CD4-positive, CD25-positive, alpha-beta regulatory T cell (primary cell): ENCODE measurements at places on chromosomes 1 and 21. TPM values are rescaled to one million over a fixed set of nuclear protein-coding genes. Genes with fewer than 3 reads are reported as not detected.

Gene RGS4
- polyA plus RNA-seq, result not detected

Gene GFI1
- polyA plus RNA-seq, result 7.2 TPM

Gene KRTAP20-1
- polyA plus RNA-seq, result not detected

Gene ARHGEF10L
- polyA plus RNA-seq, result not detected

Gene CACNA1S
- not detected for polyA plus RNA-seq

GRCh38 chr21:39902986-39903385, 35.7 kb downstream of the PCP4 start:
- no peak for DNase-seq

DNA sequence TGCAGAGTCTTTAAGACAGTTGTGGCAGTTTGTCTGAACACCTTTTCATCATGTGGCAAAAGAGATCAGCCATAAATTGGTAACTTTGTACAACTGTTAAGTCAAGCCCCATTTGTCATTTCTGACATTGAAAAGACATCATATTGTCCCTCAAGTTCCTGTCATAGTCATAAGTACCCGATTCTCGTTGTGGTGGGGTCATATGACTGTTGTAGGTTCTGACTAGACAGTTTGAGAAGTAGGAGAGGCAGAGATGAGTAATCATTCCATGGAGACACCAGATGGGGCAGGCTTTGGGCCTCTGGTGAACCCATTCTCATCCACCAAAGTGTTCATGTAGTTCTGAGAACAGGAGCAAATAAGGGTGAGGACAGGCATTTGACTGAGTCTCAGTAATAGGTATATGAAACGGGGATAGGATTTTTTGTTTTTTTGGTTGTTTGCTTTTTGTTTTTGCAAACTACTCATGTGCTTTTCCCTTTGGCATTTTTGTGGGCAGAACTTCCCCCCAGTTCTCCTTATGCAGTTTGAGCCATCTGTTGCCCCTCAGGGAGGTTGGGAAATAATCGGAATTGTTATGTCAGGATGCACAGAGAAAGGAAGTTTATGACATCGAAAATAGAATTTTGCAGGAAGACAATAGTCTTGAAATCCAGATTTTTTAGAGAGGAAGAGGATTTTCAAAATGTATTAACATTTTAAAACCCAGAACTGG, 86.9 kb upstream of the KCNE2 start:
- peak; percentile 56 for DNase-seq

GRCh38 chr1:234564035-234565029, 45.6 kb downstream of the IRF2BP2 start:
- no peak for DNase-seq

DNA sequence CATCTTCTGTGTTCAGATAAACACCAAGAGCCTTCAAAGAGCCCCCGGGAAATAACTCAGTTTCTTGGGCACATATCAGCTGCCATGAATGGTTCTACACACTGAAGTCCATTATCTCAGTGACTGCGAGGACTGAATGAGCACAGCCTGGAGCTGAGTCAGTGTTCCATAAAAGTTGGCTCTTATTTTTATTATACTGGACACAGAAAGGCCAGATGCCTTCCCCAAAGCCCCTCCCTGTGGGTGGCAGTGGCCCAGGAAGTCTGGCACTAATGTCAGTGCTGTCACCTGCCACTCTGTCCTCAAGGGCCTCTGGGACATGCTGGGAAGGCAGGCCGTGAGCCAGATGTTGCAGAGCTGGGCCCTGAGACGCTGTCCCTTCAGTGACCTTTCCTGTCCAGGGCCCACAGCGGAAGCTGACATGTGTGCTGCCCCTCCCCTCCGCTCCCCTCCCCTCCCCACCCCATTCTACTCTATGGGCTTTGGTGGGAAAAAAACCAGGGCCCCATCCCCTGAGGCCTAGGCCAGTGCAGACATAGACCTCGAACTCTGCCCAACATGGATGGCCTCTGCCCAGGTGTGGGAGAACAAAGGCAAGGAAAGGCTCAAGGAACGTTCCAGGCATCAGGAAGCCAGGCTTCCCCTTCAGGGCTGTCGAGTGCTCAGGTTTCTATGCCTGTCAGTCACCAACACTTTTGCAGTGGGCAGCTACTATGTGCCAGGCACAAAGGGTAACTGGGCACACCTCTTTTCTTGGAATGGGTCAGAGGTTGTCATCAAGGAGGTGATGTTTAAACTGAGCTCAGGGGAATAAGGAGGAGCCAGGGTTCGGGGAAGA, 22.4 kb upstream of the NPPB start:
- no peak for DNase-seq

DNA sequence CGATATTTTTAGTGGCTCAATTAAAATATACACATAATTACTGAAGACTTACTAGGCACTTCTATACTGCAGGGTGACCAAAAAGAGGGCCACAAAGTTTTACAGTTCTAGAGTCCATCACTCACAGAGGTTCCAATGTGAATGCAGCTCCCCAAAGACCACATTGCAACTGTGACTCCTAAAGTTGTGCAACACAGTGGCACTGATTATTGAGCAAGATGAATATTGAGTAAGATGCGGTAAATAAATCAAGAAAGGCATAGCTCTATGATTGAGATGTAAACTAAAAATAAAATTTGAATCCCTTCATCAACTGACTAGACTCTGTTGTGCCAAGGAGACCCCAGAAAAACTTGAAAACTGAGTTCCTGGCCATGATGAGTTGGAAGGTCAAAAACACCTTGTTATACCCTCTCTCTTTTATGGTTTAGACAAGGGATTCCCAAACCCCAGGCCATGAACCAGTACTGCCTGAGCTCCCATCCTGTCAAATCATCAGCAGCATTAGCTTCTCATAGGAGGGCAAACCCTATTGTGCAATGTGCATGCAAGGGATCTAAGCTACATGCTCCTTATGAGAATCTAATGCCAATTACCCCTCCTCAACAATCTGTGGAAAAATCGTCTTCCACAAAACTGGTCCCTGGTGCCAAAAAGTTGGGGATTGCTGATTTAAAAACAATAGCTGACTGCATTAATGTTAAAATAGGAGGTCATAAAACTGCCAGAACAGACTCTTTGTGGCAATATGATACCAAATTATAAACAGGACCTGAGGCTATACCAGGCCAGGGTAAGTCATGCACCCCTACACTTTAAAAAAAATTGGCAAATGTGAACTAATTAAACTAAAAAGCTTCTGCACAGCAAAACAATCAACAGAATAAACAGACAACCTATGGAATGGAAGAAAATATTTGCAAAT, 94.3 kb downstream of the ADGRL4 start:
- no peak for DNase-seq

- DNase-seq, result no peak
Measured at GRCh38 chr21:33971492-33972013, 55.9 kb upstream of the ATP5PO start.

GRCh38 chr1:245465666-245466065, 310.9 kb downstream of the KIF26B start:
- no peak for DNase-seq

DNA sequence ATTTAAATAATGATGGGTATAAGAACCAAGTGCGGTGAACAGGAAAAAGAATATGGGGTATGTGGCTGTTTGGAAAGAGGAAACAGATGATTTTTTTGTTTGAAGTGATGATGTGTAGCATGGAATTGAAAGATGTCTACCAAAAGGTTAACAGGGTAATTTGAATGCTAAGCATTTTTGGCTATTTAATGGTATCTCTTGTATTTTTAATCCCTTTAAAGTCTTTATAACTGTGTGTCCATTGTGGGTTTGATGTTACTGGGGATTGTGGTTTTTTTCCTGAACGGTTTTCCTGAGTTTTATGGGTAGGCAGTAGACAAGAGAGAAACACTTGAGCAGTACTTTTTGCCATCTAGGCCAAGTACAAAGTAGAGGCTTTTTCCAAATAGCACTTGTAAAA, 63.2 kb downstream of the PRDM2 start:
- DNase-seq, result no peak

DNA sequence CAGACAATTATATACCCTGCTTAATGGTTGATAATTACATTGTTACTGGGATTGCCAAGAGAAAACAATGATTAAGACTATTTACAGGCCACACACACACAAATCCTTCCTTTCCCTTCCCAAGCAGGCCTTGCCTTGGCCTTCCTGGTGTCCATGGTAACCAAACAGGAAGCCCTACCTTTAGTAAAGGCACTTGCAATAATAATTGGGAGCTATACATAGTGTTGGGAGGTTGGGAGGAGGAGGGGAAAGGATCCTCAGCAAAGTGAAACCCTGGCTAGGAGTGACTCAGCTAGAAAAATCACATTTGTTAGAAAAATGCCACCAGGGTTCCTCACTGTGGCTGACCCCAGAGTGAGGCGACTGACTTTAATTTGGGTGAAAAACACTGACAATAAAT, 122.3 kb upstream of the ADAR start:
- DNase-seq, result no peak

DNA sequence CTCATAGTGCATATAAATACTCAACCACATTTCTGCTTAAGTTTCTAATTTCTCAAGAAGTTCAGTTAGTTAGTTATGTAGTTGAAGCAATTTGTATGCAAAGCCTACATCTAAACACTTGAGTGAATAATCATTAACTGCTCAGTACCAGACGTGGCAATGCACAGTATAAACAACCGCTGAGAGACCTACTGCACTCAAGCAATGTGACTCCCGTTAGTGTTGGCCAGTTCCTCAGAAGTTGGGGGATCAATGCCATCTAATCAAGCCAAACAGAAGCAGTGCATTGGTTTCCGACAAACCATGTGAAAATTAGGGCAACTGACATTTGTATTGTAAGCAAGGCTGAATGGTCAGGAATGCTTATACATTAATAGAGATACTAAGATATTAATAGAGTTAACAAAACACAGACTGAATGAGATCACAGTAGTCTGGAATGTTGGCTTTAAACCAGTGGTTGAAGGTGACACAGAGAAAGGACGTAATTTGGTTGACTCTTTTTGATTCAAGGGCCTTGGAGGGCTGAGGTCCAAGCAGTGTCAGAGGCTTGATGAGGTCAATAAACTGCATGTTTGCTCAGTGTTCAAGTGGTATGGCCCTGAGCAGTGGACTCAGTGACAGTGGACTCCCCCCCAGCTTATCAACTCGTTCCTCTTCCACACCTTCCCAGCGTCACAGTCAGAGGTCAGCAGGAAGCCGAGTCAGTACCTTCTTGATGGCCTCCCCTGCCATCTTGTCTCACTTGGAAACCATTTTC, 255.5 kb downstream of the CTH start:
- DNase-seq, result no peak

DNA sequence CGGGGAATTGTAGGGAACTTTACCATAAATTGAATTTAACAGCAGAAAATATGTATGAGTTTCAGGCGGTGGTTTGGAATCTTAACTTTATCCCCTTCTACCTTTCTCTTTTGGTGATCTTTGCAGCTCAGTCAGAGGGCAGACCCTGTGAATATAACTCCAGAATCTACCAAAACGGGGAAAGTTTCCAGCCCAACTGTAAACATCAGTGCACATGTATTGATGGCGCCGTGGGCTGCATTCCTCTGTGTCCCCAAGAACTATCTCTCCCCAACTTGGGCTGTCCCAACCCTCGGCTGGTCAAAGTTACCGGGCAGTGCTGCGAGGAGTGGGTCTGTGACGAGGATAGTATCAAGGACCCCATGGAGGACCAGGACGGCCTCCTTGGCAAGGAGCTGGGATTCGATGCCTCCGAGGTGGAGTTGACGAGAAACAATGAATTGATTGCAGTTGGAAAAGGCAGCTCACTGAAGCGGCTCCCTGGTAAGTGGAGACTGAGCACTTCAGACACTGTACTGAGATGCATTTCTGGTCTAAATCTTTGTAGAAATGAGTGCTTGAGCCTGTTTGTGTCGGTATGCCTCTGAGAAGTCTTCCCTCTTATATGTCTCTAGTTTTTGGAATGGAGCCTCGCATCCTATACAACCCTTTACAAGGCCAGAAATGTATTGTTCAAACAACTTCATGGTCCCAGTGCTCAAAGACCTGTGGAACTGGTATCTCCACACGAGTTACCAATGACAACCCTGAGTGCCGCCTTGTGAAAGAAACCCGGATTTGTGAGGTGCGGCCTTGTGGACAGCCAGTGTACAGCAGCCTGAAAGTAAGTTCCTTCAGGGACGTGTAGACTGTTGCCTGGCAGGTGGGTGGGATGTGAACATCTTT, 1.5 kb downstream of the CCN1 start:
- DNase-seq, result no peak

DNA sequence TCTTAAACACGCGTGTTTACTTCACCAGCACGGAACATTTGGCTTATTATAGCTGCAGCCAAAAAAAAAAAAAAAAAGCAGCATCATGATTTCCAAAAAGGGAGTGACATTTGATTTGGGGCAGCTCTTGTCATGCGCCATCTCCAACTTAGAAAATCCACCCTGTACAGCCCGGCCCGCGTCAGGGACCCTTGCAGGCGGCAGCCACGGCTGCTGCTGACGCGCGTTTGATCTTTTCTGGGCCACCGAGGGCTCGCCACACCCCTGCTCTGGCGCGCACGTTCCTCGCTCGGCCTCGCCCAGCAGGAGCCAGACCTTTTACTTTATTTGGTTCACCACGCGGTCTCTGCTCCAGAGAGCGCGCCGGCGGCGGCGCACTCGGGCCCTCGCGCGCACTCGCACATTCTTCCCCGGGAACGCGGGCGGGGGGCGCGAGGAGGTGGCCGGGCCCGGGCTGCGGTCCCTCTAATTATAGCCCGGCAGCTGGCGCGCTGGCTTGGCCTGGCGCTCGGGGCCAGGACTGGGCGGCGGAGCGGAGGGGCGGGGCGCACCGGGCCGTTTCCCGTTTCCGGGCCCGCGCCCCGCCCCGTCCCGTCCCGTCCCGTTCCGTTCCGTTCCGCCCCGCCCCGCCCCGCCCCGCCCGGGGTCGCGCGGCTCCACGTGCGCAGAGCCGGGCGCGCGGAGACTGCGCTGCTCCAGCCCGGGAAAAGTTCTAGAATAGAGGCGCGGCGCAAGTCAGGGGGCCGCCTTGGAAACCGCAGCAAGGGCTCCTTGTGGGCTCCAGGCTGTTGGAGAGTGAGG, 10.2 kb downstream of the IRF2BP2 start:
- peak; percentile 64 for DNase-seq

GRCh38 chr1:69196071-69196470, 371.7 kb upstream of the LRRC7 start:
- no peak for DNase-seq

GRCh38 chr1:226357416-226357815, 48.5 kb upstream of the LIN9 start:
- no peak for DNase-seq

DNA sequence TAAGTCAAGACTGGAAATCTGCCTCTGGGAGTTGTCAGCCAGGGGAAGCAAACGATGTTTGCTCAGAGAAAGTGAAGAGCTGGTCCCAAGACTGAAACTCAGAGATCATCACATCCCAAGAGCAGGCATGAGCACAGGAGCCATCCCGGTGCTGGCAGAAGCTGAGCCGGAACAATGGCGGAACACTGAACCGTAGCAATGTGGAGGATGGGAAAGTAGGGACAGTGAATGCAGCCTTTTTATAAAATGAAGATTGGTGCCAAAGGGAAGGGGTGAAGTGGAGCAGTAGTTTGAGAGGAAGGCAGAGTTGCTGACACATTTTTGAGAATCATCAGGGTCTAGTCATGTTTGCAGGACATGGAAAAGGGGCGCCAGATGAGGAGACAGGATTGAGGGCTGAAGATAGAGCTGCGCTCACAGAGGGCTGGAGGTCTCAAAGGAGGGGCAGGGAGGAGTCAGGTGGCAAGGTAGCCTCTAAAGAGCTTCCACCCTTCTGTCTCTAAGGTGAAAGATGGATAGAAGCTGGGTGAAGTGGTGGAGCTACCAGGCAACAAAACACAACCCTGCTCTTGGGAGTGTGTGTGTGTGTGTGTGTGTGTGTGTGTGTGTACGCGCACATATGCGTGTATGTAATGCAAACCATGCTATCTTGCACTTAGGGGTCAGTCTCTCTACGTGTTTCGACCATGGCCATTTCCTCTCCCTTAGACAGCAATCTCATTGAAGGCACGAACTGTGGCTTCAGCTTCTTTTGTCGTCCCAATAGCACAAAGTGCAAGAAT, 94.3 kb upstream of the IRF2BP2 start:
- no peak for DNase-seq
